Aortic smooth muscle cell (primary cell): ENCODE measurements at places on chromosomes 16 and 17. TPM values are rescaled to one million over a fixed set of nuclear protein-coding genes. Genes with fewer than 3 reads are reported as not detected.

ORC6 gene
- 5.8 and 10.8 TPM in 2 replicates for total RNA-seq

TLCD1 gene
- 3.7 and 5.7 TPM in 2 replicates for total RNA-seq

COX10 gene
- total RNA-seq: 9.5 and 9.6 TPM in 2 replicates

IRX5 gene
- total RNA-seq: 1.9 and 2.5 TPM in 2 replicates

MON1B gene
- total RNA-seq: 8.0 and 8.3 TPM in 2 replicates

SLC6A2 gene
- not detected in 2 replicates for total RNA-seq

VWA3A gene
- total RNA-seq: under 0.01 TPM in 1 of 2 replicates, not detected in the other

SPATA22 gene
- 0.87 TPM in 1 of 2 replicates, not detected in the other for total RNA-seq

CIITA gene
- under 0.01 and 0.31 TPM in 2 replicates for total RNA-seq

HEATR9 gene
- total RNA-seq: not detected in 2 replicates

ZKSCAN2 gene
- total RNA-seq: 2.6 and 3.0 TPM in 2 replicates

ENO3 gene
- total RNA-seq: 4.5 and 6.5 TPM in 2 replicates

NECAB2 gene
- 0.13 TPM in 1 of 2 replicates, not detected in the other for total RNA-seq

ABCC11 gene
- total RNA-seq: 0.12 and 0.26 TPM in 2 replicates

RCVRN gene
- not detected in 2 replicates for total RNA-seq

PRM3 gene
- not detected in 2 replicates for total RNA-seq

KRTAP1-5 gene
- not detected in 2 replicates for total RNA-seq

NEK8 gene
- 4.4 and 4.7 TPM in 2 replicates for total RNA-seq

ZNF48 gene
- total RNA-seq: 5.5 and 5.8 TPM in 2 replicates

TBC1D3I gene
- not detected in 2 replicates for total RNA-seq

HSD3B7 gene
- 25.8 and 27.6 TPM in 2 replicates for total RNA-seq

CA7 gene
- total RNA-seq: not detected in 2 replicates

KRTAP9-8 gene
- total RNA-seq: not detected in 2 replicates

NHLRC4 gene
- 1.7 and 2.6 TPM in 2 replicates for total RNA-seq

KRT12 gene
- not detected in 2 replicates for total RNA-seq

CCL2 gene
- 41.4 and 103 TPM in 2 replicates for total RNA-seq

CCL15 gene
- not detected in 2 replicates for total RNA-seq

SLC12A4 gene
- total RNA-seq: 97.6 and 138 TPM in 2 replicates

NCBP3 gene
- total RNA-seq: 16.8 and 18.5 TPM in 2 replicates

INCA1 gene
- 0.13 and 0.25 TPM in 2 replicates for total RNA-seq

KIF19 gene
- total RNA-seq: 0.44 and 1.2 TPM in 2 replicates

CTF1 gene
- total RNA-seq: 0.81 and 0.92 TPM in 2 replicates

TMEM92 gene
- total RNA-seq: not detected in 2 replicates

MT4 gene
- not detected in 2 replicates for total RNA-seq

CRYBA1 gene
- total RNA-seq: not detected in 2 replicates

SLX1B gene
- total RNA-seq: 3.4 and 3.9 TPM in 2 replicates

GFAP gene
- total RNA-seq: 0.44 TPM in 1 of 2 replicates, not detected in the other

CLEC18B gene
- total RNA-seq: 0.53 and 1.4 TPM in 2 replicates

TP53TG3B gene
- not detected in 2 replicates for total RNA-seq

KATNB1 gene
- 19.6 and 25.0 TPM in 2 replicates for total RNA-seq

ZNF174 gene
- 5.8 and 6.9 TPM in 2 replicates for total RNA-seq

LRRC45 gene
- total RNA-seq: 12.0 and 17.8 TPM in 2 replicates

DPEP1 gene
- total RNA-seq: not detected in 2 replicates

ABCC12 gene
- not detected in 2 replicates for total RNA-seq

RPH3AL gene
- 0.75 and 0.92 TPM in 2 replicates for total RNA-seq

KCNH4 gene
- total RNA-seq: not detected in 2 replicates

NFAT5 gene
- total RNA-seq: 13.5 and 21.0 TPM in 2 replicates

MSLN gene
- total RNA-seq: not detected in 2 replicates

PRR35 gene
- total RNA-seq: not detected in 2 replicates

FOXC2 gene
- total RNA-seq: 3.4 and 4.9 TPM in 2 replicates

KRTAP4-5 gene
- not detected in 2 replicates for total RNA-seq

NDRG4 gene
- total RNA-seq: 14.5 and 28.4 TPM in 2 replicates

CLEC18C gene
- 0.12 and 0.13 TPM in 2 replicates for total RNA-seq
